A549 treated with dexamethasone at 1 μM for 4 hours (cell line): ENCODE measurements at places on chromosomes 3 and 15. TPM values are rescaled to one million over a fixed set of nuclear protein-coding genes. Genes with fewer than 3 reads are reported as not detected.

The NCEH1 gene
- total RNA-seq: 29.9 to 39.2 TPM (median 37.0 TPM) in 5 replicates

The WDR93 gene
- total RNA-seq: 0.10 to 0.27 TPM (median 0.17 TPM) in 5 replicates

The TCF12 gene
- 27.9 to 57.3 TPM (median 50.4 TPM) in 5 replicates for total RNA-seq

The ARL14 gene
- total RNA-seq: 0.23 to 0.67 TPM (median 0.40 TPM) in 5 replicates

The NR1I2 gene
- not detected in 5 replicates for total RNA-seq

The PLA2G4D gene
- total RNA-seq: not detected in 5 replicates
